Hippocampal formation (tissue), 2 donors: ENCODE measurements at places on chromosomes 3 and 15.

DNA sequence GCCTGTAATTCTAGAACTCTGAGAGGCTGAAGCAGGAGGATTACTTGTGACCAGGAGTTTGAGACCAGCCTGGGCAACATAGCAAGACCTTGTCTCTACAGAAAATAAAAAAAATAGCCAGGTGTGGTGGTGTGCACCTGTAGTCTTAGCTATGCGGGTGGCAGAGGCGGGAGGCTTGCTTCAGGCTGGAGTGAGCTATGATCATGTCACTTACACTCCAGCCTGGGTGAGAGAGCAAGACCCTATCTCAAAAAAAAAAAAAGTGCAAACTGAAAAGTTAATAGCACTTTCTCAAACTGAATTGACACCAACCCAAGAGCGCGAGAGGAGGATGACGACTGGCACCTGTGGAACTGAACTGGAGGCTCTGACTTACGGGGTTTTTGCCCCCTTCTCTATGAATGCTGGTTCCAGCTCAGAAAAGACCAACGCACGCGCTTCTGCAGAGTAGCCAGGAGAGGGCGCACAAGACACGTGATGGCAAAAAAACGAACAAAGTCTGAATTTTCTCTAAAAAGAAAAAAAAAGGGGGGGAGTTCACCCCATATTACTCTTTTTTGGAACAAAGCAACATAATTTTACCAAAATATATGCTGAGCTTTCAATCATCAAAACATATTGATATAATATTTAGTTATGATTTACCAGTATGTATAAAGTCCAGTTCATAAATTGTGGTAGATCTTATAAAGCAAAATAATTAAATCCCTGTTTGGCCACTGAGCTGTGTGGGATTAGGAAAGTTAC is 23.7 kb downstream of the CFAP92 start:
- peak; percentile 25 for DNase-seq

GRCh38 chr3:141370065-141370533 is 1.8 kb downstream of the ZBTB38 start:
- DNase-seq, result peak; percentile 42

DNA sequence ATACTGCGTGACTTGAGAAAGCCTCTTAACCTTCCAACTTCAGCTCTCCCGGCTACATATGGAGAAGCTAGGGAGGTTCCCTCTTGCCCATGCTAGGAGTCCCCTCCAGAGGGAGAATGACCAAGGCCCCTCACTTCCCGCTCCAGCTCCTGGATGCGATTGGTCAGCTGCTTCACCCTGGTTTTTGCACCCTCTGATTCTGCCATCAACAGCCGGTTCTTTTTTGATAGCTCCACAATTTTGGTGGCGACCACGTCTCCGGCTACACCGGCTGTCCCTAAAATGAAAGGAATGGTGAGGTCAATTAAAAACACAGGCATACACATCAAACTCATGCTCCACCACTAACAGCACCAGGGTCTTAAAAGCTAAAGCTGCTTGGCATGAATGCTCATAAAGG is 20.6 kb downstream of the CCDC13 start:
- no peak for DNase-seq

DNA sequence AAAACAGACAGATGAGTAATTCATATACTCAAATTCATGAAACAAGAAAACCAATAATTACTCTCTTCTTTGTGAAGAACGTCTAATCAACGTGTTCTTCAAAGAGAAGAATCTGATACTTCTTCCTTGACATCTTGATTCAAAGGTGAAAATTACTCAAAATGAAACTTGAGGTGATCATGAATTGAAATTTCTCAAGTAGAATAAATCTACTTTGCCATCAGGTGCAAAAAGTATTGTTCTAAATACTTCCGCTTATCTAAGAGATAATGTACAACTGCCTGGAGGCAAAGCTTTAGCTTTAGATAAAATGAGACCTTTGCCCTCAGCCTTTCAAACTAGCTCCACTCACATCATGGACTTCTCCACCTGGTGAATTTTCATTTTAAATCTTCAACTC is 13.9 kb upstream of the XXYLT1 start:
- no peak for DNase-seq

DNA sequence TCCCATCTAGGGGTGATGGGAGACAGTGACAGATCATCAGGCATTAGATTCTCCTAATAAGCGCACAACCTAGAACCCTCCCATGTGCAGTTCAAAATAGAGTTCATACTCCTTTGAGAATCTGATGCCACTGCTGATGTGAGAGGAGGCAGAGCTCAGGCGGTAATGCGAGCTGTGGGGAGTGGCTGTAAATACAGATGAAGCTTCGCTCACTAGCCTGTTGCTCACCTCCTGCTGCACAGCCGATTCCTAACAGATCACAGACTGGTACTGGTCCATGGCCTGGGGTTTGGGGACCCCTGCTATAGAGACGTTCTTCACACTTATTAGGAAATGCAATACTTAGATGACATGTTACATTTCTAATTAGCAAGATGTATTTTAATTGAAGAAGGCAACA is 154.4 kb downstream of the CBLB start:
- no peak for DNase-seq

- no peak for DNase-seq
These were observed 69.6 kb downstream of the EFCAB12 start for GRCh38 chr3:129358772-129359371.

- DNase-seq, result no peak
These were observed 184.1 kb upstream of the RASGRP1 start for GRCh38 chr15:38748710-38749109.

DNA sequence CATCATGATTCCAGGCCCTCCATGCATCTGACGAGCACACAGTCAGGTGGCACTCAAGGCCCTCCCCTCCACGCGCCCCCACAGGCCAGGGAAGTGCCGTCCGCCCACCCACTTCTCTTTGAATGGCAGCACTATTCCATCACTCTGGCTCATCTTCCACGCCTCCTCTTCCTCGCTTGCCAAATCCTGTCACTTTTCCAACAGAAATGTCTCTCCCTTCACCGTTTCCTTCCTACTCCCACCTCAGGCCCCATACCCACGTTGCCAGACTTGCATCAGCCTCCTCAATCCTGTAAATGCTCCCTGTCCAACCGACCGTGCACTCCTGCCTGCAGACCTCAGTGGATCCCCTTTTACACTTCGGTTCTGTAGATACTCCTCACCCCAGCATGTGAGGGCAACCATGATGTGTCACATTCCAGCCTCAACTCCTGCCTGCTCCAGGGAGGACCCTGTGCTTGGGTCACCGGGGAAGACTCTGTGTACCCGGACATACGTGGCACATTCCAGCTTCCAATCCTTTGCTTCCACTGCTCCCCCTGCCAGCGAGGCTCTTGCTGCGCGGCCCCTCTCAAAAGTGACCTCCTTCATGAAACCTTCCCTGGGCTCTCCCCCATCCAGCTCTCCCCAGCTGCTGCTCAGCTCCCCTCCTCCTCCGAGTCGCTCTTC is 29.6 kb downstream of the ADCY5 start:
- DNase-seq, result no peak

DNA sequence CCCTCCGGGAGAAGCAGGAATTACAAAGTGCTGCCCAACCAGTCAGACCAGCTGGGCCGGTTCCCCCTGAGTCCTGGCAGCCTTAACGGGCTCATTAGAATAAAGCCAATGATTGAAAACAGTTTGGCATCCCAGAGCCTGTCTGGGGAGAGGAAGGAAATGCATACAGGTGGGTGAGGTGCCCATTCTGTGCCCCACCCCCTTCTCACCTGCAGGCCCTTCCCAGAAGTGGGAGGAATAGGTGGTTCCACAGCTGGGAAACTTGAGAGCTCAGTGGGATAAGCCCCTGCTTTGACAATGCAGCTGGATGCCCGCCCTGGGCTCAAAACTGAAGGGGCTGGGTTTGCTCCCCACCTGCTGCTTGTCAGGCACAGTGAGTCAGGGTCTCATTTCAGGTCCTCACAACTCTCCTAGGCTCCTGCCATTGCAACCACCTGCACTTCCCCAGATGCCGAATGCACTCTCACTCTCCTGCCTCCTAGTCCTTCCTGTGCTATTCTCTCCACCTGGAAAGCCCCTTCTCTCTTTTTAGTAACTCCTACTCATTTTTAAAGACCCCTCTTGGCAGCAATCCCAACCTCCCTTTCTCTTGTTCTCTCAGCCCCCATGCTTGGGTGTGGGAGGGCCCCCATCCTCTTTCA is 5.5 kb upstream of the BUB1B start:
- DNase-seq, result no peak

DNA sequence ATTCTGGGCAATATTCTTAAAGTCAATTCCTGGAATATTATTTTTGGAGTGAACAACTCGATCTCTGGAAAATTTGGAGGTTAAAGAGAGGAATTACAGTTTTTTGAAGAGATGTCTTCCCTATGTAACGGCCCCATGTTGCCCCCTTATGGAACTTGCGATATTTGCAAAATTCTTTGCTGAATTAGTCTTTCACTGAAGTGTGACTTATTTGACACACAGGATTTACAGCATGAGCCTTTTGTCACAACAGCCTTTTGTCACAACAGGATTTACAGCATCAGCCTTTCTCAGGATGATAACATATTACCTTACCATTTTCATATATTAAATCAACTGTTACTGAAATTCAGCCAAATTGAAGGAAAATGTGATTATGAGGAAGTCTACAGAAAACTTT is 37.8 kb upstream of the SPTSSB start:
- DNase-seq, result peak; percentile 17

DNA sequence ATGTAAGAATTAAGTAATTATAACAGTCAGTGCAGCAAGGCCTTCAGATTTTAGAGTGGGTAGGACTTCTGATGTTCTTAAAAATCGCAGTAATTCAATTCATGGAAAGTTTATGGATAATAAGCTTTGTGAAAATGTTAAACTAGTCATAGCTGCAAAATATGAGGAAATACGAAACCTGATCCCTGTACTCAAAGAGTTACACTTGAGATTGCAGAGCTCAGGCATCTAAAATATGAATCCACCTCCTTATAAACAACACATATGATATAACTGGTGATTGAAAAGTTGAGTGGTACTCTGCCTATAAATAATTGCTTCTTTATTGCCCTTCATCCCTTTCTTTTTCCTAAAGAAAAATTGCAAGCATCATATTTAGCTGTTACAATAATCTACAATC is 473.3 kb downstream of the OTOL1 start:
- no peak for DNase-seq

GRCh38 chr3:161142486-161142885 is 37.3 kb upstream of the B3GALNT1 start:
- no peak for DNase-seq

GRCh38 chr3:159796226-159796625 is 192.4 kb upstream of the IL12A start:
- no peak for DNase-seq

- DNase-seq, result no peak
These were observed 8.0 kb downstream of the A4GNT start for GRCh38 chr3:138124188-138124587.

DNA sequence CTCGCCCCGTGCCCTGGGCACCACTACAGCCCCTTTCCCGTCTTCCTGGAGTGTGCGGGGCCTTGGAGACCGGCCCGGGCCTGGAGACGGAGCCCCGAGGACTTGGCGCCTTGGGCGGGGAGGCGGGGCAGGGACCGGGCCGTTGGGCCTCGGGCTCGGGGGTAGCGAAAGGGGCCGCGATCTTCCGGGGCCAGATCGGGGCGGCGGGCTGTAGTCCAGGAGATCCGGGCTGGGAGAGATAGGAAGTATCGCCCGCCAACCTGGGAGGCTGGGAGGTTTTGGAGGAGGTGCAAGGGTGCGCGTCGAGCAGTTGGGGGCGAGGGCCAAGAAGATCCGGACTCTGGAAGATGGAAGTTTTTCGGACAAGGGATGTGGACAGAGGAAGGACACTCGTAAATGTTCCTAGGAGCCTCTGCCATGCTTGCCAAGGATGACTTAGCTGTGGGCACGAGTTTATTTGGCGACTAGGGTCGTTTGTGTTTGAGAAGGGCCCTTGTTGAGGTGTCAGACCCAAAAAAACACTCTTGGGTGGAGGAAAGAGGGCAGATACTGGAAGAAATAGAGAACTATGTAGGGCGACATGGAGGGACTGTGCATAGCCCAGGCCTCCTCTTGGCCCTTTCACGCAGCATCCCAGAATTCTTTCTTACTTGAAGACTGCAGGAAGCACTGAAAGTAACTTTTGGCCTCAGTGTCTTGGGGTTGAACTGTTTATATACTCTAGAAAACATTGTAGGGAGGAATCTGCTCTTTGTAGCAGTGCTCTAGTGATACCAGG is 712 bp downstream of the RTF1 start:
- DNase-seq, result no peak

DNA sequence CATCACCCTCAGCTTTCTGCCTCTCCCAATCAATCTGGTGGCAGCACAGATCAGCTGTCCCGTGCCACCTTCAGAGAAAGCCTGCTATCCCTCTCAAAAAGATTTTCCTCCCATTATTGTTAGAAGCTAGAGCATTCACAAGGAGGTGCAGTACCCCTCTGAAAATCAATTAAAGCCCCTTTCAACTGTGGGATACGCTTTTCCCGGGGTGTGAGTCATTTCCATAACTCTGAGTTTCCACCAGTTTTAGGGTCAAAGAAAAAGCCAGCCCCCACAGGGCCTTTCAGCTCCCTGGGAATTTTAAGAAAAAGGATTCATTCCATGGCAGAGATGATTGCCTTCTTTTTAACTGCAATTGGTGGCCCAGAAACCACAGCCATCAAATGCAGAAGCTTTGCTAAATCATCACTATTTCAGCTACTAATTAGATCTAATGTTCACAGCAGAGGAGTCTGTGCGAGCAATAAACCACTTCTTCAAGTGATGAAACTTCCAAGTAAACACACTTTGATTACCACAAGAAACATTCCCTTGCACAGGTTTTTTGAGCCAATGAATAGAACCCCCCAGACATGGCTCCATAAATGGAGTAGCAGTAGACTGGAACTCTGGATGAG is 270.0 kb upstream of the TPRG1 start:
- no peak for DNase-seq

GRCh38 chr3:27176256-27176655 is 192.9 kb downstream of the NEK10 start:
- no peak for DNase-seq

DNA sequence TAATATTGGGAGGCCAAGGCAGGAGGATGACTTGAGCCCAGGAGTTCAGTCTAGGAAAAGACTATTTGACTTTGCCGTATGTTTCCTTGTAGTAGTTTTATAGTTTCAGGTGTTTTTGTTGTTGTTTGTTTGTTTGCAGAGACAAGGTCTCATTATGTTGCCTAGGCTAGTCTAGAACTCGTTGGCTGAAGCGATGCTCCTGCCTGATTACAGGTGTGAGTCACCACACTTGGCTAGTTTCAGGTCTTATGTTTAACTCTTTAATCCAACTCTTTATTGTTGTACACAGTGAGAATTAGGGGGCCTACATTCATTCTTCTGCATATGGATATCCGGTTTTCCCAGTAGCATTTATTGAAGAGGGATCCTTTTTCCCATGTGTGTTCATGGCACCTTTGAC is 32.0 kb downstream of the FAIM start:
- no peak for DNase-seq

DNA sequence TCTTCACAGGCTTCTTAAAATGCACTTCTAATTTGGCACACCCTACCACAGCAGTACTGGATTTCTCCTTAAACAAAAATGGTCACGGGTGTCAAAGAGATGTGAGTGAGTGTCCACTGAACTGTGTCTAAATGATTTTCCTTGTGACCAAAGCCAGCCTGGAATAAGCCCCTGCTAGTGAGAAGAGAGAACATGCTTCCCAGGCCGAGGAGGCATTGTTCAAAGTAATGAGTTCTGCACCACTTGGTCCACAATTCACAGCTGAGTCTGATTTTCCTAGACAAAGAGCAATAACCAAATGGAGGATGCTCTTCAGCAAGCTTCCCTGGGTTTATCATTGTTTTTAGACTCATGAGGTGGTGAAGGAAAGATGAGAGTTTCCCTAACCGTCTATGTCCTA is 3.8 kb downstream of the PLCH1 start:
- DNase-seq, result no peak
